ENCODE measurements at places on chromosomes 13 and 19.
A peak's percentile ranks its signal among the peaks of the same experiment; 100 is the strongest.

- DNase-seq = no peak
Measured at GRCh38 chr19:33347300-33347699, 26.2 kb upstream of the CEBPG start.

DNA sequence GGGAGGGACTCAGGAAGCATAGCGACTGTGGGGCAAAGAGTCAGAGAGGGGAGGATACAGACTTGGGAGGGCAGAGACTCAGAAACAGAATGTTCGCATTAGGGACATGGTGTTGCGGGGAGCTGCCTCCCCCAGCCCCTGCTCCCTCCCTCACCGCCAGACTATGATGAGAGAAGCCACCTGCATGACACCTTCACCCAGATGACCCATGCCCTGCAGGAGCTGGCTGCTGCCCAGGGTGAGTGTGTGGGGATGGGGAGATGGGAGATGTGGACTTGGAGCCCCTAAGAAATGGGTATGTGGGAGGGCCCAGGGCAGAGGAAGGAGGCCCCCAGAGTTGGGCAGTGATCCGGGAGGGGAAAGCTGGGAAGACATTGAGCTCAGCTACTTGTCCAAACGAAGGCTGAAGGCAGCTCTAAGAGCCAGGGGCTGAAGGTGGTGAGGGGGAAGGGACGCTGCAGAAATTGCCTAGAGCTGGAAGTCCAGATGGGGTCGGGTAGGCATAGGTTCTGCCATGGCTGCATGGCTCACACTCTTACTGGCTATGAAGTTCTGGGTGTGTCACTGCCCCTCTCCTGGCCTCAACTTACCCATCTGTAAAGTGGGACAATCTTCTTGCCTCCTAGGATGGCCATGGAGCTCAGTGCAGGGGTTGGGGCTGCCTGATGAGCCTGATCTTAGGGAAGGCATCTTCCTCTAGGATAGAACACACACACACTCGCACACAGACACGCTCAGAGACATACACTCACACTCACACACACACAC is 1.4 kb downstream of the SPACA6 start:
- no peak for DNase-seq

DNA sequence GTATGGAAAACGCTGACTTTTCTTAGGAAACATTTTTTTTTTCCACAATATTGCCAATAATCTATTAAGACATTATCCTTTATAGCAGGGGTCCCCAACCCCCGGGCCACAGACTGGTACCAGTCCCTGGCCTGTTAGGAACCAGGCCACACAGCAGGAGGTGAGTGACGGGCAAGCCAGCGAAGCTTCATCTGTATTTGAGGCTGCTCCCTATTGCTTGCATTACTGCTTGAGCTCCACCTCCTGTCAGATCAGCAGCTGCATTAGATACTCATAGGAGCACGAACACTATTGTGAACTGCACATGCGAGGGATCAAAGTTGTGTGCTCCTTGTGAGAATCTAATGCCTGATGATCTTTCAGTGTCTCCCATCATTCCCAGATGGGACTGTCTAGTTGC is 793.7 kb downstream of the SLITRK5 start:
- DNase-seq = no peak

GRCh38 chr19:46068345-46069258 is 27.8 kb upstream of the IGFL4 start:
- DNase-seq = no peak

DNA sequence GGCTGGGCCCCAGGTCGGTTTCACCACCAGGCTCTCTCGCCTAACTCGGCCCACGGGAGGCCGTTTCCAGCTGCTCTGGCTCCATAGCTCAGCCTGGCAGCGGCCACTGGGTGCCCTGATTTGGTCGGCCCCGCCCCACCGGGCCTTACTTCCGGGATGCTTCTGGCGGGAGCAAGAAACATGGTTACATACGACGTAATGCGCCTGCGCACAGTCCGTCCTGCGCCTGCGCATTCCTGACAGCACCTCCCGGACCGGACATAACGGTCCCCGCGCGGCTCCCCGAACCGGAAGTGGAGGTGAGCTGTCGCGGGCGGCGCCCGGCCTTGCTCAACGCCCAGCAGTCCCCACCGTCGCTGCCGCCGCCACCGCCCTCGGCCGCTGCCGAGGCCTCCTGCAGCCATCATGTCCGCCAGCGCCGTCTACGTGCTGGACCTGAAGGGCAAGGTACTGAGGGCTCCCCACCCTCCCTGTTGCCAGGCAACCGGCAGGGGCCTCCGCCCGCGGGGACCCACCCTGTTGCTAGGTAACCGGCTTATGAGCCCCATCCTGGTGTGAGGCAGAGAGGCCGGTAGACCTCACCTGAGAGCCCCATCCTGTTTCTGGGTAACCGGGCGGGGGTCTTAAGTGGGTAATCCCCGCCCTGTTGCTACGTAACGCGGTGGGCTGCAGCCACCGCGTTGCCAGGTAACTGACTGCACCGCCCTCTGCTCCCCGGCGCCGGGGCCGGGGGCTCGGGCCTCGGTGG is at the start of gene AP1M1:
Gene AP1M1, plus strand, starts transcription at position 290 of the 748 bp plus-strand sequence. Its CDS starts 116 bp downstream, at position 406.
- peak; percentile 79 for DNase-seq

DNA sequence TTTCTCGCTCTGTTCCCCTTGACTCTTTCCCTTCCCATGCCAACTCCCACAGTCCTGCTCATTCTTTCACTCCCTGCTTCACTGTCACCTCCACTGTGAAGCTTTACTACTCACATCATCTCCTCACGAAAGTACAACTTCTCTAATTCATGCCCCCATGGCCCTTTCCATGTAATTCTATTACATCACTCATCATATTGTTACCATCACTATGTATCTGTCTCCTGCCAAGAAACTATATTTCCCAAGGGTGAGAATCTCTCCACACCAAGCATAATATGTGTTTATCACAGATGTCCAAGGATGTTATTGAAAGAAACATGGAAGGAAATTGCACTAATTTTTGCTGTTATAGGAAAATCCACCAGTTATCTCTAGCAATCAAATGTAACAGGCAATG is 37.2 kb upstream of the LRCH1 start:
- DNase-seq = no peak

GRCh38 chr13:18235756-18236527 is 945.7 kb downstream of the TUBA3C start:
- DNase-seq = no peak

DNA sequence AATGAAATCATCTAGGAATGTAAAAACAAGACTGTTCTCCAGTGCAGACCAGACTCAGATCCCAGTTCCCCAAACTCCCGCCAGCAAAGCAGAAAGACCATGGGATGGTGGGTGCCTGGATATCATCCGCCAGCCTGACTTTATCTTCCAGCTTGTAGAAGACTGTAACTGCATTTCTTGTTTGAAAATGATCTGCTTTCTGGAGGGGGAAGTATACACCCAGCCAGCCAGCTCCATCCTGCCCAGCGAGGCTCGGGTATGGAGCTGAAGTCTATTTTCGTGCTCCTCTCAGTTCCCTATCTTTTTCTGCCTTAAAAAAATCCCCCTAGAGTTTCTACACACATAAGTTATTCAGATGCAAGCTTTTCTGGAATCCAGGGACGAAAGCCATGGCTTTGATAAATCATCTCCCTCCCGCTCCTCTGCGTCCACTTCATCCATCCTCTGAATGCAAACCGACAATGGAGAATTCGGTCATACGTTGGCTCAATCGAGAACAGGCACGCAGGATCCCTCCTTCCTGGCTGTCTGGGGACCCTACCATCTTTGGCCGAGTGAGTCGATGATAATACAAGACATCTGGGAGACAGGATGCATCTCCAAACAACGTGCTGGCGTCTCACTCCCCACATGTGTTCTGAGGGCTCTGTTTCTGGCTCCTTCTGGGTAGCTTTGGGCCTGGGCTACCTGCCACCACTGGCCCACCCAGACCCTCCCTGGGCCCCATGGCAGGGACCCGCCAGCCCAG is 31.2 kb downstream of the CEBPG start:
- DNase-seq = no peak

DNA sequence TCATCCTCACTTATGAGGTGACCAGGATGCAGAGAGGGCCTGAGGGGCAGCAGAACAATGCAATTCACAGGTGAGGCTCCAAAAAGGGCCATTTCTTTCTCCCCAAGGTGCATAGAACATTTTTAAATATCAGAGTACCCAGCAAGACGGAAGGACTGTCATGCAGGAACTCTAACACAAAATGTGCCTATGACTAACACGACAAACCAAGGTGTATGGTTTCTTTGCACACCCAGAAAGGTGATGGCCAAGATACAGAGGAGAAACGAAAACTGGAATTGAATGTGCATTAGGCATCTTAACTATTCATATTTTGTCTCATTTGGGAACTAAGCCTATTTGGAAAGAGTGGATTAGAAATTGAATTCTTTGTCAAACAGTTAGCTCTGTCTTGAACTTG is 29.9 kb downstream of the SHISA2 start:
- DNase-seq = no peak

DNA sequence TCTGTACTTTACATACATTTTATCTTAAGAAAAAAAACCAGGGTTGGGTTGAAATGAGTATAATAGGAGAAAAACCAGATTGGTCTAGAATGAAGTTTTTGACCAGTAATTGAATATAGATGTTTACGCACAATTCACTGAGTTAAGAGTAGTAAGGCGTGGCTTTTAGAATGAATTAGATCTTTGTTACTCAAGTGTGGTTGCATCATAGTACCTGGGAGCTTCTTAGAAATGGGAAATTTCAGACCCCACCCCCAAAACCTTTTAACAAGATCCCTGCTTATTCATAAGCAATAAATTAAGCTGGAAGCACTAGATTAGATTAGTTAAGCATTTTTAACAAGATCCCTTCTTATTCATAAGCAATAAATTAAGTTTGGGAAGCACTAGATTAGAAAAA is 28.7 kb upstream of the LMO7 start:
- no peak for DNase-seq

DNA sequence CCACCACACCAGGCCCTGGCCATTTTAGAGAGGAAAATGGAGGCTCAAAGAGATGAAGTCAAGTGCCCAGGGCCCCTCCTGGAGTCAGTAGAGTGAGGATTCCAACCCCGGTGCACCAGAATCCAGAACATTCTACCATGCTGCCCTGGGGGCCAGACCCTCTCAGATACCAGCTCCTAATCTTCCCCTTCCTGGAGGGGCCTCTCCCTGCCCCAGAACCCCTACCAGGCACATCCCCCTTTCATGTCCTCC is 11.1 kb downstream of the CAPN12 start:
- DNase-seq = no peak

- peak; percentile 3 for DNase-seq
Measured at GRCh38 chr19:3055741-3056416, 6.4 kb downstream of the TLE5 start.

DNA sequence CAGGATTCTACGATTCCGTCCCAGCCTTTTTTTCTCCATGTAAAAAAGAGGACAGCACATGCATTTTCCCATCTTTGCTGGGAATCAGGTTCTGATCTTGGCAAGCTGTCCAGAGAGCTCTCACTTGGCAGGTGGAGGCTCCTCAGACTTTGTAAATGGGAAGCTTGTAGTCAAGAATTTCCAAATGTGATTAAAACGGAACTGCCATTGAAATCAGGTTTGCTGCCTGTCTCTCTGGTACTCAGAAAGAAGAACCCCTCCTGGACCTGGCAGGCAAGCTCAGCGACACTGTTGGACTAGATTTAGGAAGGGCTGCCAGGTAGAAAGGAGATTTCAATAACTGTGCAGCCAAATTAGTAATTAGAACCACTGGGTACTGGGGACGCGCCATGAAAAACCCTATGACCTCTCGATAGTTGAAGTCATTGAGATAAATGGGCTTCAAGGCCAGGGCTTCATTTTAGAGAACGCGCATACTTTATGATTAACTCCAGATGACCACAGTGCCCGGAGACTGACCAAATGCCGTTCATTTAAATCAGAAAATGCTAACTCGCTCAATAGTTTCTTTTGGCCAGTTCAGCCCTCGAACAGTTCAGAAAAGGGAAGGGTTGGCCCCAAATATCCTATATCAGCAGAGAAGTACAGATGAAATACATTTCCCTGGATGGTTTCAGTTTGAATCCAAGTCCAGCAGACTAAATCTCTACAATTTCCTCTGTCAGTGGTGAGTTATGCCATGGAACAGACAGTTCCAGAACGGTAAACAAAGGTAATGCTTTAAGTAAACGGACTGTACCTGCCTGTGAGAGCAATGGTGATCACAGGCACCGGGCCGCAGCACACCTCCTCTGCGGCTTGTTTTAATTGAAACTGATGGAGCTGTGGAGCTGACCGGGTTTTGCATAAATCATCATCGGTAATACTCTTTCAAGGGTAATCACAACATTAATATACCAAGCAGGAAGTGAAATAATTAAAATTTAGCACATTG is 517.4 kb downstream of the RFC3 start:
- peak; percentile 29 for DNase-seq

DNA sequence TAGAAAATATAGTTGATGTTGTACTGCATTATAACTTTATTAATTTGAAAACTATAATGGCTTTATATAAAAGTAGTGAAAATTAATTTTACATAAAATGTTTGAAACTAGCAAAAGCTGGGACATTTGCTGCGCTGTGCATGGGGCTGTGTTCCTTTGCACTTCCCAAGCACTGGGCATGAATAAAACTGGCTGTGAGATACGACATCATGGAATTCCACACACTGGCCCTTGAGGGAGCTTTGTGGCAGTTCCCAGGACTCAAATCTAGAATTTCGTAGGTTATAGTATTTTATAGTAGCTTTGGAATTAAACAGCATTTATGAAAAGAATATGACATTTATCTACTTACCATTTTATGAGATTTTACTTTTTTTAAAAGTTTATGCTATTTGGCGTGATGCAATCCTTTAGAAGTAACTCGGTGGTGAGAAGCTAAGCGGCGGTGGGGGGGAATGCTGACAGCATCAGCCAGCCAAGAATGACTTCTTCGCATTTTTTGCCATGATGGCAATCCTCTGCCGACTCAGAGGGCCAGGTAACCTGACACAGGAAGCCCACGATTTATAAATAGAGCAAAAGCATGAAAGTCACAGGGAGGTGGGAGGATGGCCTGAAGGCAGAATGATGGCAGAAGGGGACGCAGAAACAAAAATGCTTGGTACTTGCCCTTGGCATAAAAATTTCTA is 553.5 kb downstream of the MYO16 start:
- no peak for DNase-seq

DNA sequence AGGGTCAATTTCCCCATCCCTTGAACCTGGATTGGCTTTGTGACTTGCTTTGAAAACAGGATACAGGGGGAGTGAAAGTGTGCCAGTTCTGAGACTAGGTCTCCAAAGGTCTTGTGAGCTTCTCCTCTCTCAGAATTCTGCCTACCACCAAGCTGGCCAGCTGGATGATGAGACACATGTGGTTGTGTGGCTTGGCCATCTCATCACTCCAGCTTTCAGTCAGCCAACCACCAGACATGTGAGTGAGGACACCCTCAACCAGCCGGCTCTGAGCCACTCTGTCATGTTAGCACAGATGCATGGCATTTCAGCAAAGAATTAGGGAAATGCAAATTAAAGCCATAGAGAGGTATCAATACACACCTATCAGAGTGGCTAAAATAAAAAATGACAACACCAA is 29.5 kb downstream of the ENOX1 start:
- no peak for DNase-seq

All from NCI-H748 treated with DMSO at 0.1 percent for 48 hours (cell line).